Activated T-cell treated with anti-CD3 and anti-CD28 coated beads for 48 hours (primary cell): ENCODE measurements at places on chromosomes 4 and X.

DNA sequence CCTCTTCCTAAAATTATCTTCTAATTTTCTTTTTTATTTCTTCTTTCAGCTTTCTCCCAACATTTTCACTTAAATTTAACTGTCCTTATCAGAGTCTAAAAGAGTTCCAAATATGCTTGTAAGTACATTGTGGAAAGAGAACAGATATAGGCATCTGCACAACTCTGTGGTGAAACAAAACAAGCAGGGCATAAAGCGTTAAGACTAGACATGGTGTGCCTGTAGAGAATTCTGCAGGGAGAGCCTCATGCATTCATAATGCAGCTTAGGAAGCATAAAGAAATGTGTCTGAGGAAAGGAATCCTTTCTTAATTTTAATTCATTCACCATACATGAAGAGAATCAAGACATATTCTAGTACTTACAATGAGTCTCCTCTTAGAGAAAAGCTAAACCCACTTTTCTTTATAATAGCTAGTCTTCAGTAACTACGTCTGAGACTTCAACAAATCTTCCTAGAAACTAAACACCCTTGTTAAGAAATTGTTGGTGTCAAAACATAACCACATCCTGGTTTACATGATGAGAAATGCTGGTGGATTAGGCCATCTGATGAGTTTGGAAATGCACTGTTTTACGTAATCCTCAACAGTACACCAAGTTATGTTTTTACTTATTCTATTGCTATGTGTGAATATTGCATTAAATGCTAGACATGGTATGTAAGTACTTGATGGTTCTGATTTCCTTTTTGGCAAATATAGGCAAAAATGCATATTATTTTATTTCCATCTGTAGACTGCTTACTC, 307.8 kb upstream of the GIMD1 start:
- DNase-seq, result no peak

DNA sequence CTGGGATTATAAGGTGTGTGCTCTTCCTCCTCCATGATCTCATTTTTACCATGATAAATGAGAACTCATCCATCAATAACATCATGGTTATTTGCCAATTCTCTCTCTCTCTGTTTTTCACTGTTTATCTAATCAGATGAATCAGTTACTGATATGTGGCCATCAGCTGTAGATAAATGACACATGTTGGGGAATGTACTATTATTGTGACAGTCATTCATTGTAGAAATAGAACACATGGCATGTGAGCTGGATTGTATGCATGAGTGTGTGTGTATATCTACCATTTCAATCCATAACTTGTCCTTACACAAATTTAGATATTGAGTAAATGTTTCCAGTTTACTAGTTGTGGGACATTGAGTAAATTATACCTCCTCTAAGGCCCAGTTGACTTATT, 53.0 kb downstream of the OSTC start:
- DNase-seq, result no peak

DNA sequence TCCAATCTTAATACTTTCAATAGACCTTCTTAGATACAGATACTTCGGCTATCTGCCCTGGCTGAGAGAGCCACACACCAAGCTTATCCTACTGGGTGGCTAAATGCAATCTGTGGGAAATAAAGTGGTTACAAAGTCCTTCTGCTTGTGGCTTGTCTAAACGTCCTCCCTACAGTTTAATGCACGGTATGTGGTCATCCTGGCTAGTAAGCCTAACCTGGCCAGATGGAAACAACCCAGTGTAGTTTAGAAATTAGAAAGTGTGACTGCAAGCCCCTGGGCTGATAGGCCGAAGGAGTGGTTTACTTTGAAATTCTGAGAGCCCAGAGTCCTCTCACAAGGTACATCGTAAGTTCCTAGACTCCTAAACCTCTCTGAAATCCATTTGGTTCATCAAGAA, 47.9 kb downstream of the HELT start:
- DNase-seq, result no peak

- DNase-seq, result no peak
These were observed 26.7 kb upstream of the VEGFD start for GRCh38 chrX:15410947-15411346.

DNA sequence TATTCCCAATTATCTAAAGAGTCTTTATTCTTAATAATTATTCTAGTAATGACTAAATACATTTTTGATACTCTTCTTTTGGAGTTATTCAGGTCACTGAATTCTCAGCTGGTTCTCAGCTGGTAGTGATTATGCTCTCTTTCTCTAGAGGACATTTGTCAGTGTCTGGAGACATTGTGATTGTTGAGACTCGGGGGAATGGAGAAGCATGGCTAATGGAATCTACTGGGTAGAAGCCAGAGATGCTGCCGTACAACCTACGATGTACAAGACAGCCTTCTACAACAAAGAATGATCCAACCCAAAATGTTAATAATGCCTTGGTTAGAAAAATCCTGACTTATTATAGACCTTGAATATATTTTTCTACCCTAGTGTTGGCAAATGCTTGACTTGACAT, 149.2 kb upstream of the ANKRD50 start:
- no peak for DNase-seq

GRCh38 chrX:119288890-119289393, 52.9 kb downstream of the PGRMC1 start:
- no peak for DNase-seq

DNA sequence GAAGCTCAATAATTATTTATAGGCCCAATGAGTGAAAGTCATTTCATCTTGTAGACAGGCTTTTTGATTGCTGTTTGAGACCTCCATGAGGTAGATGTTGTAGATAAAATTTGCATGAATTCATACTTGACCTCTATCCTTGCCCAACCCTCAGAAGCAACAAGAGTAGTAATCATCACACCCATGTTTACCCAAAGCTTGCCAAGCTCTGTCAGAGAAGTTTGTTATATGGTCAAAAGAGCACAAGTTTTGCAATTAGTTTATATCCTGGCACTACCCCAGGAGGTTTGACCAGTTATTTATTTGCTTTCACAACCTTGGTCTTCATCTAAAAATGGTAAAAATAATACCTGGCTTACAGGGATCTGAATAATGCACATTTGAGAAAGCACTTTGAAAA, 20.7 kb downstream of the ADH7 start:
- no peak for DNase-seq

DNA sequence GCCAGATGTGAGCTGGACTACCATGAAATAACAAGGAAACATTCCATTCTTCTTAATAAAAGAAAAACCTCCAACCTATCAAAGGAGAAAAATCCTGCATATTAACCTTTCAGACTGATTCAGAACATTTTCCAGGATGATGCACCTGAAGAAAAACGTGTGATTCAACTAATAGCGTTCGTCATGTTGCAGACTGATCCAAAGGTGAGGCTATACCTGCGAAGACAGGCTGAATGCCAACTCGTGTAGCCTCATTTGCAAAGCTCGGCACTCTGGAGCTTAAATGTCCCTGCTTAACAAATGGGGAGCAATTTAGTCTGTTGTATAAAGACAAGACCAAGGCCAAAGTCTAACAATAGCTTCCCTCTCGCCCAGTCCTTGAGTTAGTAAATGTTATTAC, 172.0 kb upstream of the NOCT start:
- DNase-seq, result no peak

- no peak for DNase-seq
These were observed at the start of gene PRRG3 for GRCh38 chrX:151694661-151695582. Gene PRRG3 (plus strand): TSS chrX:151695458. CDS start chrX:151698815, 3,357 bp downstream.

GRCh38 chr4:94605241-94605805, 152.4 kb upstream of the BMPR1B start:
- DNase-seq, result no peak

- no peak for DNase-seq
These were observed 265.3 kb upstream of the GK2 start for GRCh38 chr4:79673377-79673776.

GRCh38 chrX:154002215-154002719, 17.4 kb downstream of the IRAK1 start:
- no peak for DNase-seq

DNA sequence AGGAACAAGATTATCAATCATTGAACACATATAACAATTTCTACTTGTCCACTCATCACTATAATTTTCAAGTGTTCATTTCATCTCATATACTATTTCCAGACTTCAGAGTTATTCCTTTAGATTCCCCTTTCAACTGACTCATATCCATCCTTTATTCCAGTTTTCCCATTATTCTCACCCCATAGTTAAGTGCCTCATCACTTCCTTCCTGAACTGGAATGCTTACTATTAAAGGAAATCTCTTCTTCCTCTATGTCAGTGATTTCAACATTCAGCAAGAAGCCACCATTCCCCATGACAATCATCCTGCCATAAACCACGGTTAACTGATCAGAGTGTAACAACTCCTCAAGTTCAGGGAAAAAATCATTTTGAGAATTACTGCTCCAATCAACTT, 198.9 kb downstream of the FBXO8 start:
- no peak for DNase-seq

GRCh38 chr4:32475710-32476109, 1755.5 kb downstream of the PCDH7 start:
- no peak for DNase-seq

DNA sequence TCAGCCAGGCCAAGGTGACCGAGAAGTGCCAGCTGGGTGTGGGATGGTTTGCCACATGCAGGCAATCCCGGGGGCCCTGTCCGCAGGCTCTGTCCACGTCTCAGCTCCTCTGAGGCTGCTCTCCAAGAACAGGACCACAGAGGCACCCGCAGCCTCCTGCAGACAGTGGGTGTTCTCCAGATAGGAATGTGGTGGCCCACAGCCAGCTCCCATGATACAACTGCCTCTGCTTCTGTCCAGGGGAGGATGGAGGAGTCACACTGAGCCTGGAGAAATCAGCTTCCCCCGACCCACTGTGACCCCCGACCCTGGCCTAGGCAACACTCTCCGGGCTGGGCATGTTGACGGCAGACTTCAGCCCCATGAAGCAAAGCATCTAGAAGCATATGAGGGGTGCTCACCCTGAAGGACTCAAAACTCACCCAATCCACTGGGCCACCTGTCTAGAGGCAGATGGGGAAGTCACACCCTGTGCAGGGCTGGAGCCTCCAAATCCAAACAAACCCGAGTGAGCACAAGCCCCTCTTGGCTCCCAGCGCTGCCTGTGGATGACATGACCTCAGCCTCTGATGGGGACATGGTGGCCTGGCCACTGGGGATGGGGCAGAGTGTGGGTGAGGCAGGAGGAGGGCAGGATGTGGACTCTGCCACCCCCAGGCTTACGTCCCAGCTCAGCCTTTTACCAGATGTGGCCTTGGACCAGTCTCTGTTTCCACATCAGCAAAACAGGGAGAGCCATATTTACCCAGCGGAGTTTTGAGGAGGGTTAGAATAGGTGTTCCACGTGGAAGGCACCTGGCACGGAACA, 102.3 kb downstream of the PSAPL1 start:
- no peak for DNase-seq

- no peak for DNase-seq
These were observed 121.6 kb upstream of the TRIM2 start for GRCh38 chr4:153082322-153083301.

GRCh38 chr4:2332201-2332975, 70.5 kb upstream of the MXD4 start:
- no peak for DNase-seq

DNA sequence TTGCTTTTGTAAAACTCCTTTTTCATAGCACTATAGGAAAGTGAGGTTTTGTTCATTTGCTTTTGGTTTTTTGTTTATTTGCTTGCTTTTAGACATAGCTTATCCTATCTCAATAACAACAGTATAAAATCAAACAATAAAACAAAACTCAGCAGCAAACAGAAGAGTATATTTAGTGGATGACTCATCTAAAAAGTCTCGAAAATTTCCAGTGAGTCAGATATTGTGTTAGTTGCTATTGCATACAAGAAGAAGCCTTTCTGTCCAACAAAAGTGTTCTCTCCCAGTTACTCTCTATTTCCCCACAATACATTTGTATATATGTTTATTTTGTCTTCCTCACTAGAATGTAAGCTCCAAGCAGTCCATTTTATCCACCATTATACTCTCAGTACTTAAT, 36.0 kb upstream of the NPNT start:
- DNase-seq, result no peak

DNA sequence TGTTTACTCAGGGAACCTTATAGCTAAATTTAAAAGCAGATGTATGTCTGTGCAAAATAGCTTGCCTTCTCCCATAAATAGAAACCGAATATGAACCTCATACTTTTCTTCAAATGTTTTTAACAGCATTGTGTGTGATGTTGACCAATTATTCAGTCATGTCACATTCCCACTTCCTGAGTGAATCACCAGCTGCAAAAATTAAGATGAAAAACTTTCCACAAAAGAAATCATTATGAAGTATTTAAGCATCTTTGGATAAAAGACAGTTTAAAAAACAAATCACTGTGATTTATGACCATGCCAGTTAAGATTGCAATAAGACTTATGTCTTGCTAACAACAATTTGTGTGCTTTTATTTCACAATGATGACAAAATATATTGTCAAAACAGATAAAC, 220.1 kb downstream of the PDGFC start:
- DNase-seq, result no peak

DNA sequence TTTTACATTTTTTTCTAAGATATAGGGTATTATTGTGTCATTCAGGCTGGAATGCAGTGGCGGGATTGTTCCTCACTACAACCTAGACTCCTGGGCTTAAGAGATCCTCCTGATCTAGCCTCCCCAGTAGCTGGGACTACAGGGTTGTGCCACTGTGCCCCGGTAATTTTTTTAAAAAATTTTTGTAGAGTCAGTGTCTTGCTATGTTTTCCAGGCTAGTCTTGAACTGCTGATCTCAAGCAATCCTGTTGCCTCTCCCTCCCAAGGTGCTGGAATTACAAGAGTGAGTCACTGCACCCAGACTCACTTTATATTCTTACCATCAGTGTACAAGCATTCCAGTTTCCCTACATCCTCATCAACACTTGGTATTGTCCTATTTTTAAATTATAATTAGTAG, 156.4 kb upstream of the GYPA start:
- DNase-seq, result no peak

- no peak for DNase-seq
These were observed 8.7 kb downstream of the TMEM187 start for GRCh38 chrX:153981231-153981630.

GRCh38 chr4:181536811-181537434, 706.3 kb upstream of the TENM3 start:
- no peak for DNase-seq

DNA sequence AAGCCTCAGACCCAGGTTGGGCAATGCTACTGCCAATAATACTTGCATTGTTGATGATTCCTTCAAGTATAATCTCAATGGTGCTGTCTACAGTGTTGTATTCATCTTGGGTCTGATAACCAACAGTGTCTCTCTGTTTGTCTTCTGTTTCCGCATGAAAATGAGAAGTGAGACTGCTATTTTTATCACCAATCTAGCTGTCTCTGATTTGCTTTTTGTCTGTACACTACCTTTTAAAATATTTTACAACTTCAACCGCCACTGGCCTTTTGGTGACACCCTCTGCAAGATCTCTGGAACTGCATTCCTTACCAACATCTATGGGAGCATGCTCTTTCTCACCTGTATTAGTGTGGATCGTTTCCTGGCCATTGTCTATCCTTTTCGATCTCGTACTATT, 7.4 kb downstream of the LPAR4 start:
- DNase-seq, result no peak
